ENCODE measurements at places on chromosomes 7 and 10. TPM values are rescaled to one million over a fixed set of nuclear protein-coding genes. Genes with fewer than 3 reads are reported as not detected.

The ACADSB gene
- total RNA-seq, result 5.6 TPM

The MSMB gene
- total RNA-seq, result not detected

The COMMD3 gene
- 54.2 TPM for total RNA-seq

DNA sequence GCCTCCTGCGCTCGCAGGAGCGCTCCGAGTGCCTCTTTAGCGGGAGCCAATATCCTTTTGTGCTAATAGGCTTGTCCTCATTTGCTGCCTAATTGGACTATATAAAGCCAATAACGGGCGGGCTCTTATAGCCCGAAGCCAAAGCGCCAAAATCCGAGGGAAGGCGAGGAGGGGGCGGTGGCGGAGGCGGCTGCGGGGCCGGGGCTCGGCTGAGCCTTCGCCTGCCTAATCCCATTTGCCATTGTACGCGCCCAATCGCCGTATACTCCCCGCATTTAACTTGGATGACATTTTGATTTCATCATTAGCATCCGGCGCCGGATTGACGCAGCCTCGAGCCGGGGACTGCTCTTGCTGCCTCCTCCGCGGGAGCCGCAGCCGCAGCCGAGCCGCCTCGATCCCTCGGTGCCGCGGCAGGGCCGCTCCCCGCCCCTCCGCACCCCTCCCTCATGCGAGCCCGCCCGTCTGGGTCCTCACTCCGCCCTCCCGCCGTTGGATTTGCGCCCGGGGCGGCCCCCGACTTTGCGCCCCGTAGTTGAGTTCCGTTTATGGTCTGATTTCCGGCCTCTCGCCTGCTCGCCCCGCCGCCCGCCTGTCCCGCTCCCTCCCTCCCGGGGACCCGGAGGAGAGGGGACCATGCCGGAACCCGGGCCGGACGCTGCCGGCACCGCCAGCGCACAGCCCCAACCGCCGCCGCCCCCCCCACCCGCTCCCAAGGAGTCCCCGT, at the start of gene HMX3:
Gene HMX3 (plus strand): TSS at position 556 of the 727 bp plus-strand sequence. CDS start 81 bp downstream, at position 637.
- peak; percentile 45 for DNase-seq

GRCh38 chr10:10397906-10398305, 619.8 kb upstream of the CELF2 start:
- no peak for DNase-seq

GRCh38 chr7:101743241-101743994, 74.0 kb upstream of the CUX1 start:
- peak; percentile 74 for DNase-seq

DNA sequence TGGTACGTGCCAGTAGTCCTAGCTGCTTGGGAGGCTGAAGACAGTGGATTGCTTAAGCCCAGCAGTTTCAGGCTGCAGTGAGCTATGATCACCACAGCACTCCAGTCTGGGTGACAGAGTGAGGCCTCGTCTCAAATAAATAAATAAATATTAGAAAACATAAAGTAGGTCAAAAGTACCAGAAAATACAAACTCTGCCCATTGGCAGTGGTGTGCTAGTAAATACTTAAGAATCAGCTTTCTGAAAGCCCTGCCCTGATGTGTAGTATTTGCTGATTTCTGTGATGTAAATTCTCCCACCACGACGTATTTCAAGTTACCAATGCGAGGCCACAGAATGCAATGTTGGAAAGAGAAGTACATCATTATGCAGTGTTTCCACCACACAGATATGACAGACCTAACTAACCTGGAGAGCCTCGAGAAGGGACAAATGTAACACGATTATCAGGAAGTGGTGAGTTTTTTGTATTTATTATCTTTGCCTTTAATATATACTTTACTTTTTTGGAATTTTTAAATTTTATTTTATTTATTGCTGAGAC, 11.8 kb upstream of the MAP3K8 start:
- DNase-seq, result no peak

GRCh38 chr7:129176916-129177710, 11.3 kb upstream of the SMO start:
- no peak for DNase-seq

DNA sequence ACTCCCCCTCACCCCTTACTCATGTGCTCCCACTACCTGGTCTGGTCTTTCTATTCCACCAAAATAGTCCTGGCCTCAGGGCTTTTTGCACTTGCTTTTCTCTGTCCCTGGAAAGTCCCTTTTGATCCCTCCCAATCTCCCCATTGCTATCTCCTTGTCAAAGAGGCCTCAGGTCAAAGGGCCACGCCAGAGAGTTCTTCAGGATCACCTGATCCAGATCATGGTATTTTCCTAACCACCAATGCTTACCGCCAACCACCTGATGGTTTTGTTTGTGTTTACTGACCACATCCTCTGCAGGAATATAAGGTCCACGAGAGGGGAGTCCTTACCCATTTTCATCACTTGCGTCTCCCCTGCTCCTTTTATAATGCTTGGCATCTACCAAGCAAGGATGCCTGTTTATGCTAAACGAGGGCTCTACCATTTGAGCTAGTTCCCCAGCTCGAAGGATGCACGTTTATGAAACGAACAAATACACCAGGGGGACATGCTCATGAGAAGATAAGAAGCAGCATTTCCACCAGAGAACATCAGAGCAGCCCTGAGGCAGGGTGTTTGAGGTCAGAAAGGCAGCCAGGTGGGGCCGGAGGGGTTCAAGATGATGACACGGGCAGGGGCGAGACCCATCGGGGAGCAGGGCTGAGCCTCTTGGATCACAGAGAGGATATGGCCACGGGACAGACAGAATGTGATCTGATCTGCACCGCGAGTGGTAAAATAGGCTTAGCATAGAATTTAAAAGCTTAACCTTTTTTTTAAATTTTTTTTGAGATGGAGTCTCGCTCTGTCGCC, 43.1 kb upstream of the FOXK1 start:
- no peak for DNase-seq

- no peak for DNase-seq
Measured at GRCh38 chr7:2452074-2452507, 24.1 kb downstream of the GRIFIN start.

GRCh38 chr10:79562135-79562756, 2.0 kb upstream of the SFTPA2 start:
- DNase-seq, result peak; percentile 44

GRCh38 chr10:91418416-91418815, 8.3 kb downstream of the HECTD2 start:
- no peak for DNase-seq

GRCh38 chr7:155279787-155280445, 17.8 kb upstream of the INSIG1 start:
- no peak for DNase-seq

DNA sequence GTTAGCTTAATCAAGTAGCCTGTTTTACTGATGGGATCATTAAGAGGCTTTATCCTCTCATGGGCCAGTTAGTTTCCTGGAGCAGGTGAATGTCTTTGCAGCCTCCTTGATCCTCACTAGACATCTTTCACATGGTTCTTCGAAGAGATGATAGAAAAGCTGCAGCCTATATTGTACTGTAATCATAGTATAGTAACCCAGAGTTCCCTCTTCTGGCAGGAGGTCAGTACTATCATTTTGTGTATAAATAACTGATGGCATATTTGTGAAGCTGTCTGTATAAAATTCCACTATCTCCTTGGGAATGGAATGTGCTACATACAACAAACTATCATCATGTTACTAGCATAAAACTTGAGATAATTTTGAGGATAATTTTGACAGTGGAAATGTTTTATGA, 123.8 kb upstream of the PRPS1L1 start:
- no peak for DNase-seq

Measured in fibroblast of lung (primary cell).